ENCODE measurements at places on chromosomes 11 and 22.
A peak's percentile ranks its signal among the peaks of the same experiment; 100 is the strongest.

- no peak for DNase-seq
These were observed 65.5 kb downstream of the BMAL1 start for GRCh38 chr11:13343067-13343466.

DNA sequence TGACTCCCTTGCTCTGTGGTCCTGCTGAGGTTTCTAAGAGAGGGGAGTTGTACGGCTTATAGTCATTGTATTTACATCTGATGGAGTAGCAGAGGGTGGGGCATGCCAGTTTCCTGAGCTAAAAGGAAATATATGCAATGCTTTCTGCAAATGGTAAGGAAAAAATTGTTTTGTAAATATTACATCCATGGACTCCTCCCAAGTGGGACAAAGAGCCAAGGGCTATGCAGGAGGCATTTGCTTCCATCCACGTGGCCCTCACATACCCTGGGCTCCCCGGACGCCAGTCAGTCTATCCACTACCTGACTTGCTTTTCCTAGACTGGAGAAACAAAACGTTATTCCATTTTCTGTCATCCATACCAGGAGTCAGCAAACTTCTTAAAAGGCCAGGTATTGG is 59.7 kb upstream of the PITPNB start:
- no peak for DNase-seq

- no peak for DNase-seq
These were observed 13.3 kb upstream of the LIPT2 start for GRCh38 chr11:74506823-74507222.

GRCh38 chr22:49620003-49620556 is 207.6 kb downstream of the BRD1 start:
- no peak for DNase-seq

- no peak for DNase-seq
These were observed 29.8 kb downstream of the MTMR3 start for GRCh38 chr22:29912605-29913398.

- no peak for DNase-seq
These were observed at the start of gene LRRC32 for GRCh38 chr11:76670485-76671236. Gene LRRC32, minus strand, starts transcription at chr11:76670747. Its CDS starts 4,793 bp downstream, at chr11:76665954.

- peak; percentile 7 for DNase-seq
These were observed 244.4 kb downstream of the TTC28 start for GRCh38 chr22:28435140-28435768.

All from PC-9 (cell line).